Activated CD4-positive, alpha-beta memory T cell treated with anti-CD3 and anti-CD28 coated beads for 36 hours (primary cell): ENCODE measurements at places on chromosomes 16 and 17. TPM values are rescaled to one million over a fixed set of nuclear protein-coding genes. Genes with fewer than 3 reads are reported as not detected.
A peak's percentile ranks its signal among the peaks of the same experiment; 100 is the strongest.

DNA sequence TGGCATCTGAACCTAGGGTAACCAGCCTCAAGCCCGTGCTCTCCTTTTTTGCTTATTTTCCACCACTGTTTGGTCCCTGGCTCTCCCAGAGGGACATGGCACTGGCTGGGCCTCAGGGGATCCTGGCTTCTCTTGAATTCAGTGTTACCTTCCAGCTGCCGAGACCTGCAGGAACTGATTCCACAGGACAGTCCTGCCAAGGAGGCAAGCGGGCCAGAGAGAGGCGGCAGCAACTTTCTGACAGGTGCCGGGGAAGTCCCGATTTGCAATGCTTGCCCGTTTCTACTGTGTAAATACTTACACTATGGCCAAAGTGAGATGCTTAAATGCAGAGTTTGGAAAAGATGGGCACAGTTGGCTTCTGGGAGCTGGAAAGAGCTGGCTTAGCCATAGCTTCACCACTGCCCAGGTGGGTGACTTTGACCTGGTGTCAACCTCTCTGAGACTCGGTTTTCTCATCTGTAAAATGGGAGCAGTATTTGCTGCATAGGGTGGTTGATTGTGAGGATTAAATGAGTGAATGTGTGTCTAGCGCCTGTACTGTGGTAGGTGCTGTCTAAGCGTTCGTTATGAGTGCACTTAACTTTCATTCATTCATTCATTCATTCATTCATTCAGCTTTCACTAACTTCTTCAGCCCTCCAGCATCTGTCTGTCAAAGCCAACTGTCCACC is 124.9 kb downstream of the CMIP start:
- no peaks in the 10 kb centered on the region for H3K27me3 ChIP-seq
- no peak overlapping the region for H3K27ac ChIP-seq
- no peak overlapping the region for H3K4me3 ChIP-seq
- no peak for DNase-seq
- peaks cover 2% of the 10 kb centered on the region for H3K36me3 ChIP-seq

Gene RAB37
- total RNA-seq, result 7.0 TPM

Gene CXCL16
- total RNA-seq, result 3.4 TPM

GRCh38 chr17:79624718-79625478 is 14.0 kb upstream of the RBFOX3 start:
- H3K27ac ChIP-seq, result no peak overlapping the region
- H3K27me3 ChIP-seq, result peaks cover 14% of the 10 kb centered on the region
- no peaks in the 10 kb centered on the region for H3K36me3 ChIP-seq

DNA sequence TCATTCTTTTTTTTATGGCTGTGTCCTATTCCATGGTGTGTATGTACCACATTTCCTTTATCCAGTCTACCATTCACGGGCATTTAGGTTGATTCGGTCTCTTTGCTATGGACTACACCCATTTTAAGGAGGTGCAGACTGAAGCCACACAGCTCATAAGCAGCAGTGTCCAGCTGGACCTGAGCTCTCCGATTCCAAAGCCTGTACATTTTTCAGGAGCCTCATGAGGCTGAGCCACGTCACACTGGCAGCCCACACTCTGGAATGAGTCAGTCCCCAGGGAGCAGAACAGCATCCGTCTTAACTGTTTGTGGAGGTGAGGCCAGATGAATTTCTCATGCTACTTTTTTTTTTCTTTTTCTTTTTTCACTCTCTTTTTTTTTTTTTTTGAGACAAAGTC is 116.1 kb downstream of the C16orf95 start:
- no peak for DNase-seq
- H3K36me3 ChIP-seq, result no peaks in the 10 kb centered on the region
- H3K27ac ChIP-seq, result no peak overlapping the region
- peaks cover 10% of the 10 kb centered on the region for H3K27me3 ChIP-seq
- no peak overlapping the region for H3K4me3 ChIP-seq

Gene MYCBPAP
- total RNA-seq, result 8.1 TPM

- H3K27me3 ChIP-seq, result peaks cover 7% of the 10 kb centered on the region
- H3K4me3 ChIP-seq, result no peak overlapping the region
- no peaks in the 10 kb centered on the region for H3K4me1 ChIP-seq
- no peak overlapping the region for H3K27ac ChIP-seq
- no peaks in the 10 kb centered on the region for H3K36me3 ChIP-seq
These were observed 922.8 kb upstream of the EEF2KMT start for GRCh38 chr16:6020162-6020985.

GRCh38 chr16:48422537-48422936 is 37.3 kb upstream of the SIAH1 start:
- no peak overlapping the region for H3K27ac ChIP-seq
- H3K27me3 ChIP-seq, result no peaks in the 10 kb centered on the region
- H3K4me3 ChIP-seq, result no peak overlapping the region
- no peak for DNase-seq
- H3K36me3 ChIP-seq, result no peaks in the 10 kb centered on the region

Gene FBXW10
- not detected for total RNA-seq

- peaks cover 5% of the 10 kb centered on the region for H3K36me3 ChIP-seq
- no peak for DNase-seq
- no peak overlapping the region for H3K4me3 ChIP-seq
- no peaks in the 10 kb centered on the region for H3K27me3 ChIP-seq
- H3K27ac ChIP-seq, result no peak overlapping the region
- no peaks in the 10 kb centered on the region for H3K4me1 ChIP-seq
These were observed 24.3 kb upstream of the DNAI2 start for GRCh38 chr17:74249590-74250270.

Gene AGRP
- not detected for total RNA-seq

Gene CFAP119
- 4.9 TPM for total RNA-seq

GRCh38 chr17:81556175-81556691 is 4.1 kb upstream of the FAAP100 start:
- H3K36me3 ChIP-seq, result peaks cover 13% of the 10 kb centered on the region
- no peak for DNase-seq
- no peaks in the 10 kb centered on the region for H3K27me3 ChIP-seq
- H3K4me1 ChIP-seq, result peaks cover 25% of the 10 kb centered on the region
- no peak overlapping the region for H3K27ac ChIP-seq

Gene CDH15
- total RNA-seq, result not detected

DNA sequence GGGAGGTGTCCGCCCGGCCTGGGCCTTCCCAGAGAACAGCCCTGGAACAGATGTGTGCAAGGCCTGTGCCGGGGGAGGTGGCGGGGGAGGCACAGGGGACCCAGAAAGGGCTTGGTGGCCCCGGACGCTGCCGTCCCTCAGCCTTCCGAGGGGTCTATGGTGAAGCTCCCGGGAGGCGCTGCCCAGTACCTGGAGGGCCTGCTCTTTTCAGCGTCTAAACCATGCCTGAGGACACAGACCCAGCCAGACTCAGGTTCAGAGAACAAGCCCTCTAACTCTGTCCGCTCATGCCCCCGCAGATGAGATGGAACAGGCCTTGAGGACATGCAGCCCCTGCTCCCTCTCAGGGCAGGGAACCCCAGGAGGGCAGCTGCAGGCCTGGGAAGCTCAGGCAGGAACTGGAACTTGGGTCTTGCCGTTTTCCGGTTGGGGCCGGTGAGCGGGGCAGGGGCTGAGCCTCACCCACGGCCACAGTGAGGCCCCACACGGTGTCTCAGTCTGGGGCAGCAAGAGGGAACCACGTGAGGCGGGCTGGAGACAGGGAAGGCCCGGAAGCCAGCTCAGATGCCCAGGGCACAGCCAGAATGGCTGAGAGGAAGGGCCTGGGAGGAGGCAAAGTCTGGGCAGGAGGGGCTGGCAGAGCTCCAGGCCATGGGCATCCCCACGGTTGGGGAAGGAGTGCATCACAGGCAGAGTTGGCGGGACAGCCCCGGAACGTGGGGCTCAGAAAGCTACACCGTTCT is 12.5 kb downstream of the SLC16A3 start:
- peaks cover 58% of the 10 kb centered on the region for H3K4me1 ChIP-seq
- H3K36me3 ChIP-seq, result peaks cover 49% of the 10 kb centered on the region
- peak overlapping the region; percentile 84 for H3K27ac ChIP-seq
- H3K4me3 ChIP-seq, result peak overlapping the region; percentile 29
